Right lobe of liver (tissue), 6 donors: ENCODE measurements at places on chromosomes 11 and 22. TPM values are rescaled to one million over a fixed set of nuclear protein-coding genes. Genes with fewer than 3 reads are reported as not detected.

RIC8A gene
- total RNA-seq: 32.6 TPM

LAMTOR1 gene
- 40.5 TPM for total RNA-seq

C11orf86 gene
- total RNA-seq: not detected

SHANK3 gene
- total RNA-seq: 11.3 TPM

FOLH1 gene
- total RNA-seq: 6.2 TPM

SLC37A2 gene
- 3.4 TPM for total RNA-seq

OR8D4 gene
- not detected for total RNA-seq

GGTLC2 gene
- not detected for total RNA-seq

KCNQ1 gene
- total RNA-seq: 2.4 TPM

PES1 gene
- total RNA-seq: 33.3 TPM

DYNC2H1 gene
- 1.0 TPM for total RNA-seq

UBE2L6 gene
- total RNA-seq: 124 TPM

GAS2 gene
- 35.6 TPM for total RNA-seq

DNA sequence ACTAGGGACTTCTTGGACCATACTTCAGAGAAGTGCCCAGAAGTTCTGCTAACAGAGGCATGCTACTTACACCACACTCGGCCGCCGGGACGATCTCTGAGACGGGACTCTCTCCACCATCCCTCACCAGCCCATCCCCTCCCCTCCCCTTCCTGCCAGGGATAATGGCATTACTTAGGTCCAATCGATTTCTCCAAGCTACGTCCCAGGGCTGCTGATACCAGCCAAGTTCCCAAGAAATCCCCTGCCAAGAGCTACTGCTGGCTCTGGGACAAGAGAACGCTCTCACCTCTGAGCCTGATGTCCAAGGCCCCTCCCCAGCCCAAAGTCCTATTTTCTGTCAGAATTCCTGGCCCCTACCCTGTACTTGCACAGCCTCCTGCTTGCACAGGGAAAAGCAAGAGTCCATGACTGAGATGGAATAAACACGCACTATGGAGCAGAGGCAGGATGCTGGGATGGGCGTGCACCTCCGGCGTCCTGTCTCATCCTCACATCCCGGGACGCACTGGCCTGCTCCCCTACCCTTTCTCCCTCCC, 42.7 kb downstream of the GDPD5 start:
- H3K4me1 ChIP-seq: no peaks in the 10 kb centered on the region
- no peak overlapping the region for H3K27ac ChIP-seq
- no peak for DNase-seq
- H3K27me3 ChIP-seq: no peaks in the 10 kb centered on the region
- no peaks in the 10 kb centered on the region for H3K36me3 ChIP-seq
- no peak overlapping the region for H3K4me3 ChIP-seq

GRCh38 chr11:20047006-20047768, 113.1 kb downstream of the DBX1 start:
- H3K4me3 ChIP-seq: no peak overlapping the region
- no peak for DNase-seq
- peaks cover 9% of the 10 kb centered on the region for H3K36me3 ChIP-seq
- H3K27ac ChIP-seq: no peak overlapping the region
- H3K4me1 ChIP-seq: no peaks in the 10 kb centered on the region

DNA sequence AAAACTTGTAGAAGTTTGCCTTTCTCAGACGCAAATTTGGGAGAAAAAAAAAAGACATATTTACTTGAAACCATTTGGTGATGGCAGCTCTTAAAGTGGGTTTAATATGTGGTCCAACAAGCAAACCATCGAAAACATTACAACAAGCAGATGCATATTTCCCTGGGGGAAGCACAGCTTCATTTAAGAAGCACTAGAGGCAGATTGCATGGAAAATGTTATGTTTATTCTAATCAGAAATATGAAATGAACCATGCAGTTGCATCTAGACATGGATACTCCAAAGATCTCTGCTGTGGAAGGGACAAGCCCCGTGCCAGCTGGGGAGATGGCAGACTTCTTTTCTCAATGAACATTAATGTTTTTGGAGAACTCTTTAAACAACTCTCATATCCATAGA, 57.4 kb upstream of the PARVA start:
- no peak overlapping the region for H3K4me3 ChIP-seq
- no peaks in the 10 kb centered on the region for H3K27me3 ChIP-seq
- no peaks in the 10 kb centered on the region for H3K36me3 ChIP-seq
- no peak for DNase-seq
- no peaks in the 10 kb centered on the region for H3K4me1 ChIP-seq
- H3K27ac ChIP-seq: no peak overlapping the region

- no peak overlapping the region for H3K27ac ChIP-seq
- peaks cover 4% of the 10 kb centered on the region for H3K4me1 ChIP-seq
- no peaks in the 10 kb centered on the region for H3K27me3 ChIP-seq
- no peak for DNase-seq
Observed at GRCh38 chr11:68148071-68148805, 27.1 kb upstream of the CHKA start.

DNA sequence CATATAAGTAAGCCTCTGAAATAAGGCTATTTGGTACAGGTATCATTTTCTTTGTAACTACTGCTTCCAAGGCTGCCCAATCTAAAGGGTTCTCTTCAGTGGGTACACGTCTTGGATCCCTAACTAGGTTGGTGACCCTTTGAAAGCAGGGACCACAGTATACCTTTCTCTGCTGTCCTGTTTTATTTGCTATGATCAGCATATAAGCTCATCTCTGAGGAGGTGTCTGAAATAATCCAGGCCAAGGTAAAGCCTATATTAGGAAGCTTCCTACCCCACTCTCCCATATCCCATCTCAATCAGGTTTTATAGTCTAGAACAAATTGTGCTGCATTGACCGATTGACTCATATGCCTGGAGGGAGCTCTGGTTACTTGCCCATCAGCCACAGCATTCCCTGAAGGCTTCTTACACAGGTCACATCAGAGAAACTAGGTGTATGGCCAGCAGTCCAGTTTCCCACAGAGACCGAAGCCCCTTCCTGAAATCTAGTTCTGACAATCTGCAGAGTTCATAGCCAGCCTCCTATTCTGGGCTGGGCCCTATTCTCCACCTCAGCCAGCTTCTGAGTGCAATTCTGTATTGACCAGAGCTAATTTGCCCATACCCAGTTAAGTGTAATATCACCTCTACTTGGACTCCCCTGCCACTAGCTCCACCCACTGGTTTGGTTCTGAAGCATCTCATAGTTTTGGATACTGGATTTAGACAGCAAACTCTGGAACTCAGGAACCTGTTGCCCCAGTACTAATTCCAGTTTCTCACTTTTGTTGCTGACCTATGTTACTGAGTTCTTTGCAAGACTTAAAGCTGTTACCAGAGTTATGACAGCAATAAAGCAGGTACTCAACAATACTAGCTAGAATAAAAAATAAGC, 62.1 kb upstream of the ARHGAP20 start:
- no peak for DNase-seq
- H3K27ac ChIP-seq: no peak overlapping the region
- no peaks in the 10 kb centered on the region for H3K27me3 ChIP-seq
- H3K4me1 ChIP-seq: no peaks in the 10 kb centered on the region

DNA sequence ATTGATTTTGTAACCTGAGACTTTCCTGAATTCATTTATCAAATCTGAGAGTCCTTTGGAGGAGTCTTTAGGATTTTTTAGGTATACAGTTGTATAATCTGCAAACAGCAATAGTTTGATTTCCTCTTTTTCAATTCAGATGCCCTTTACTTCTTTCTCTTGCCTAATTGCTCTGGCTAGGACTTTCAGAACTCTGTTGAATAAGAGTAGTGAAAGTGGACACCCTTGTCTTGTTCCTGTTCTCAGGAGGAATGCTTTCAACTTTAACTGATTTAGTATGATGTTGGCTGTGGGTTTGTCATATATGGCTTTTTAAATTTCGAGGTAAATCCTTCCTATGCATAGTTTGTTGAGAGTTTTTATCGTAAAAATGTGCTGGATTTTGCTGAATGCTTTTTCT, 227.4 kb downstream of the CSNK2A3 start:
- no peak for DNase-seq
- H3K36me3 ChIP-seq: no peaks in the 10 kb centered on the region
- no peaks in the 10 kb centered on the region for H3K4me1 ChIP-seq
- no peak overlapping the region for H3K4me3 ChIP-seq

DNA sequence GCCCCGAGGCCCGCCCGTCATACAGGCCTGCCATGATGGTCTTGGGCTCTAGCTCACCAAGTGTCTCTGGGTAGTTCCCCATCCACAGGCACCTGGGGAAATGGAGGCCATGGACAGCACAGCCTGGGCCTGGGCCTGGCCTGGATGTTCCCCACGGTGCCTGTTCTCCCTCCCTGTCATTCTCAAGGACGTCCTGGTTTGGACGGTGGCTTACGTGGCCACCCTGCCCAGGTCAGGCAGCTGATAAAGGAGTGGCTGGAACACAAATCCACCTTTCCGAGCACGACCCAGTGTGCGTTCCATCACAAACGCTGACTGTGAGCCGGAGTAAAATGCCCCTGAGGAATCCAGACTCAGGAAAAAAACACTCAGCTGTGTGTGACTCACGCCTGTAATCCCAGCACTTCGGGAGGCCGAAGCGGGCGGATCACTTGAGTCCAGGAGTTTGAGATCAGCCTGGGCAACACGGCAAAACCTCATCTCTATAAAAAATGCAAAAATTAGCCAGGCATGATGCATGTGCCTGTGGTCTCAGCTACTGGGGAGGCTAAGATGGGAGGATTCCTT, 41.2 kb upstream of the TESMIN start:
- no peak overlapping the region for H3K4me3 ChIP-seq
- H3K36me3 ChIP-seq: peaks cover 96% of the 10 kb centered on the region

DNA sequence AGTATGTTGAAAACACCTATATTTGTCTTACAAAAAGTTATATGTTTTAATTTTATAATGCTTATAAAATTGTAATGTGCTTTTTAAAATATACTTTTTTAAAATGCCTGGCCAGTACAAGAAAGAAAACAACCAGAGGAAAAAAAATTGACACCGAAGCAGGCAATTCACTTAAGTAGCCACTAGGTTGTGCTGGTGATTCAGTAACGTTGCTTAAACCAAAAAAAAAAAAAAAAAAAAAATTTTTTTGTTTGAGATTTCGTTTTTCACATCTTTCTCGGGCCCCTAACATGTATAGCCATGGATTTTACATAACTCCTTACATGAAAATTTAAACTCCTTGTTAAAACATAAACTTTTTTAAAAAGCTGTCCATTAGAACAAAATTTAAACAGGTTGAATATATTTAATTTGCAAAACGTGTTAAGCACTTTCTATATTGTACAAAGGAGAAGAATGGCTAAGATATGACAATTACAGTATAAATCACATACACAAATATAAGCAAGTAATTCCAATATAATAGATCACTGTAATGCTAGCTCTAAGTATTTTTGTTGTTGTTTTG, 9.2 kb downstream of the OR8B4 start:
- H3K27ac ChIP-seq: no peak overlapping the region
- H3K4me1 ChIP-seq: no peaks in the 10 kb centered on the region
- H3K27me3 ChIP-seq: no peaks in the 10 kb centered on the region
- H3K36me3 ChIP-seq: no peaks in the 10 kb centered on the region
- no peak overlapping the region for H3K4me3 ChIP-seq

DNA sequence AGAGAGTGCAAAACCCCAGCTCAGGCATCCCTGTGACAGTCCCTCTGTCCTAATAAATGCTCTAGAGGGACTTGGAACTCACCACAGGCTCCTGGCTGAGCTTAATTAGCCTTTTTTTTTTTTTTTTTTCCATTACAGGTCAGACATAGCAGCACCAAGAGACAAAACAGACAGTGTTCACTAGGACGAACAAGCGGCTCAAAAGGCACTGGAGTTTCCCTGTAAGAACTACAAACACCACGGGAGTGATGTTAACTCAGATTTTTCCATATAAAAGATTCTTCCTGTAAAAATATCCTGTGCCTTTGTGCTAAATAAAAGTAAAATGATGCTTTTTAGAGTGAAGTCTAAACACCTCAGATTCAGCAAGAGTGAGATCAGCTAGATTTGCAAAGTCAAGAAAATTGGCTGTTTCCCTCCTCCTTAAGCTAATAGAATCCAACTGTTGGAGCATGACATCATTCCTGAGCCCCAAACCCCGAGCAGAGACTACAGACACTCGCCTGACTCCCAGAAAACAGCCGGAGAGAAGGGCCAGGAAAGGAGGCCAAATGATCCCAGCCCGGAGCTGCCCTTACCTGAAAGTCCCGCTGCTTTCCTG, 101.0 kb upstream of the AKIP1 start:
- H3K4me1 ChIP-seq: no peaks in the 10 kb centered on the region
- no peaks in the 10 kb centered on the region for H3K36me3 ChIP-seq
- H3K27ac ChIP-seq: no peak overlapping the region
- peak overlapping the region; percentile 51 for H3K4me3 ChIP-seq

- H3K4me1 ChIP-seq: peaks cover 25% of the 10 kb centered on the region
- H3K27me3 ChIP-seq: no peaks in the 10 kb centered on the region
- no peak overlapping the region for H3K27ac ChIP-seq
Observed at GRCh38 chr11:118872403-118872821, 11.3 kb upstream of the CXCR5 start.

DNA sequence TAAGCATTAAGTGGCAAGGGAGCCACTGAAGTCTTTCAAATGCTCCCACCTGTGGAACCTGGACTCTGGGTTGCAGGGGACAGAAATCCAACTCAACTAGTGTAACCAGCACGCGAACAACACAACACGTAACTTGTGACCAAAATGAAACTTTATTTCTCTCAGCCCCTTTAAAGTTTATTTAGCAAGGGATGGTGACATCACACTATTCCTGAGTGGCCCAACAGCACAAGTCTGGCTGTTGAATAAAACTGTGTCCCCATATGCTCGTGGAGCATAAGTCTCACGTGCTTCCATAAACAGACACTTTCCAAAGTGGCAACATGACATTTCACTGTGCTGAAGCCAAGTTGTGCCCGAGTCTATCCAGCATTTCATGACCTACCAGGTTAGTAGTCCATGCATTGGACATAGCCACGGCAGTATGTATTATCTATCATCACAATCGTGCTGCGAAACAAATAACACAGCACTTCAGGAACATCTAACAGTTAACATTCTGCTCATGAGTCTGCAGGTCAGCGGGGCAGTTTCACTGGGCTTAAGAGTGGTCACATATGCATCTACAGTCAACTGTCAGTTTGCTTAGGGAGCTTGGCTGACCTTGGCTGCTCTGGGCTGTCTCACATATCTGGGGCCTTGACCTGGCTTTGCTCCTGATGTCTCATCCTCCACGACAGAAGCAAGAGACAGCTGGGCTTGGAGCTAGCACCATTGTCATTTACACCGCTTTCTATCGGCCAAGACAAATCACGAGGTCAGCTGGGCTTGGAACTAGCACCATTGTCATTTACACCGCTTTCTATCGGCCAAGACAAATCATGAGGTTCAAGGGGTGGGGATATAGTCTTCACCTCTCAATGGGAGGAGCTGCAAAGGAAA, 35.0 kb upstream of the LMO2 start:
- no peaks in the 10 kb centered on the region for H3K27me3 ChIP-seq
- H3K36me3 ChIP-seq: no peaks in the 10 kb centered on the region
- H3K4me1 ChIP-seq: no peaks in the 10 kb centered on the region
- no peak overlapping the region for H3K4me3 ChIP-seq
- DNase-seq: no peak

GRCh38 chr11:2728663-2729332, 29.0 kb upstream of the KCNQ1OT1 start:
- no peaks in the 10 kb centered on the region for H3K27me3 ChIP-seq
- no peaks in the 10 kb centered on the region for H3K36me3 ChIP-seq
- H3K4me1 ChIP-seq: no peaks in the 10 kb centered on the region

GRCh38 chr11:111634981-111635705, 32.9 kb downstream of the SIK2 start:
- H3K27me3 ChIP-seq: no peaks in the 10 kb centered on the region
- H3K36me3 ChIP-seq: no peaks in the 10 kb centered on the region
- H3K4me3 ChIP-seq: no peak overlapping the region
- no peak for DNase-seq
- peaks cover 54% of the 10 kb centered on the region for H3K4me1 ChIP-seq
- peak overlapping the region; percentile 6 for H3K27ac ChIP-seq
